Activated T-helper 2 cell treated with anti-CD3 and anti-CD28 coated beads, Interferon-gamma antibody, Interleukin-2, Interleukin-4, amounts not matched to agents 10 μg/mL and 5 μg/mL and 100 μg/mL, durations not matched to agents 14 hours and 24 hours and 36 hours (primary cell): ENCODE measurements at places on chromosomes 1 and 21. TPM values are rescaled to one million over a fixed set of nuclear protein-coding genes. Genes with fewer than 3 reads are reported as not detected.
A peak's percentile ranks its signal among the peaks of the same experiment; 100 is the strongest.

DNA sequence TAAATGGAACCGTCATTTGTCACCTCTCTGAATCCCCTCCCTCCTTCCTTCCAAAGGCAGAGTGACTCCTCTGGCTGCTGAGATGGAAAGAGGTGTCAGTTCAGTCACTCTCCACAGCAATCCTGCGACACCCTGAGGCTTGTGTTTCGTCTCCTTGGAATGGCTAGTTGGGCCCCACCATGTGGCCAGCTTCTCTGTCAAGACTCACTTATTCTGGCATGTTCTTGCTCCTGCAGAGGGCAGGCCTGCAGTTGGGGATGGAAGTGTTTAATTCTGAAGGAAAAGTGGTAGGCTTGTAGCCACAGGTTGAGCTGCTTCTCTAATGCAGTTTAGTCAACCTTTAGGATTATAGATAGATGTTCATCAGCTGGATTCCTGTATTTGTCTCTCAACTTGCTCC is 149.6 kb downstream of the LMO4 start:
- peaks cover 2% of the 10 kb centered on the region for H3K27me3 ChIP-seq
- DNase-seq = no peak
- no peaks in the 10 kb centered on the region for H3K36me3 ChIP-seq
- no peak overlapping the region for H3K4me3 ChIP-seq
- H3K4me1 ChIP-seq = no peaks in the 10 kb centered on the region
- H3K27ac ChIP-seq = no peak overlapping the region

DNA sequence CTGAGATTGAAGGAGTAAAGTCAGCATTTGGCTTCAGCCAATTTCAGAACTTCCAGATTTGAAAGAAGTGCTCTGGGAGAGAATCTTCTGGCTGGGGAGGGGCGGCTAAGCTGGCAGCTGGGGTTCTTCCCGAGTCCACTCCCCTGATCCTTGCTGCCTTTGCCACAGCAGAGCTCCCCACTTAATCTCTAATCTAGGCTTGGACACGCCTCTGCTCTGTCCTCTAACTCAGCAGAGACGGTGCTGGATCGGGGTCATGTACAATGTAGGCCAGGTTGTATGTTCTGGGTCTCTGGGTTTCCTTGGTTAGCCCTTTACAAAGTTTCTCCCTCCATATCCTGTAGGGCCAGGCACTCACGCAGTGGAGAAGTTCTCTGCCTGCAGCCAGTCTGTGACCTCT is 10.1 kb upstream of the GSTM3 start:
- H3K4me3 ChIP-seq = no peak overlapping the region
- H3K36me3 ChIP-seq = no peaks in the 10 kb centered on the region
- no peaks in the 10 kb centered on the region for H3K4me1 ChIP-seq
- peaks cover 31% of the 10 kb centered on the region for H3K27me3 ChIP-seq

DNA sequence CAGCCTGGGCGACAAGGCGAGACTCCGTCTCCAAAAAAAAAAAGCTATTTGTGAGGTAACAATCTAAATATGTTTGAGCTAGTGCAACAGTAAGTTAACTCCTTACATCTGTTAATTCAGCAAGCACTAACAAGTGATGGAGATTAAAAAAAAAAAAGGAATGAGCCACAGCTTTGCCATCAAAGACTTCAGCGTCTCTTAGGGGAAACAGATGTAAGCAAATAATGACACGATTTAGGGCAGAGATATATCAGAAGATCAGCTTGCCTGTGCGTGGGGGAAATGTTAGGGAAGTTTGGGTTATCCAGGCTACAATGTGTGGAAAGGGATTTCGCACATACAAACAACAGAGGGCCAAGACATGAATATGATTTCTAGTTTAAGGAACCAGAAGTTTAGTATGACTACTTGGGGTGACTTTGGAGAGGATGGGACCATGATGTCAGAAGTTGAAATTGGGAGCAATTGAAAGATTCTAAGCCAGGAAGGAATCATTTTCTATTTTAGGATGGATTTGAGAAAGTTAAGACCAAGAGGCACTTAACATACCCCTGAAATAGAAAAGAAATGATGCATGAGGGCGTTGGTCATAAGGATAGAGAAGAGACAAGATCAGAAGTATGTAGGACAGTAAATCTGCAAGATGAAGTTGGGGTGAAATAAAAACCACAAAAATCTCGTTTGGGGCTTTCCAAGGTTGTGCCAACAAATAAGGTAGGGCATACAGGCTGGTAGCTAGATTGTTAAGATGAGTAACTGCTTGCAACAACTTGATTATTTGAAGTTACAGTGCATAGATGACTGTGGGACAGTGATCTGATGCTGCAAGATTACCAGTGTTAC is 2.4 kb upstream of the BRWD1 start:
- no peak overlapping the region for H3K4me3 ChIP-seq
- peaks cover 14% of the 10 kb centered on the region for H3K36me3 ChIP-seq
- H3K4me1 ChIP-seq = peaks cover 29% of the 10 kb centered on the region
- peak overlapping the region; percentile 52 for H3K27ac ChIP-seq
- no peak for DNase-seq
- H3K27me3 ChIP-seq = no peaks in the 10 kb centered on the region

Gene SPRR2B
- total RNA-seq = not detected in 2 replicates

Gene SMCP
- not detected in 2 replicates for total RNA-seq
